Activated T-helper 17 cell treated with anti-CD3 and anti-CD28 coated beads, Interleukin-2, amount 50 U/mL, for 72 hours (primary cell): ENCODE measurements at places on chromosomes 5 and 9.

- ATAC-seq = no peak
These were observed 120.0 kb upstream of the KLF9 start for GRCh38 chr9:70534471-70534870.

- no peak for ATAC-seq
These were observed 80.4 kb downstream of the CAAP1 start for GRCh38 chr9:26812217-26812616.

DNA sequence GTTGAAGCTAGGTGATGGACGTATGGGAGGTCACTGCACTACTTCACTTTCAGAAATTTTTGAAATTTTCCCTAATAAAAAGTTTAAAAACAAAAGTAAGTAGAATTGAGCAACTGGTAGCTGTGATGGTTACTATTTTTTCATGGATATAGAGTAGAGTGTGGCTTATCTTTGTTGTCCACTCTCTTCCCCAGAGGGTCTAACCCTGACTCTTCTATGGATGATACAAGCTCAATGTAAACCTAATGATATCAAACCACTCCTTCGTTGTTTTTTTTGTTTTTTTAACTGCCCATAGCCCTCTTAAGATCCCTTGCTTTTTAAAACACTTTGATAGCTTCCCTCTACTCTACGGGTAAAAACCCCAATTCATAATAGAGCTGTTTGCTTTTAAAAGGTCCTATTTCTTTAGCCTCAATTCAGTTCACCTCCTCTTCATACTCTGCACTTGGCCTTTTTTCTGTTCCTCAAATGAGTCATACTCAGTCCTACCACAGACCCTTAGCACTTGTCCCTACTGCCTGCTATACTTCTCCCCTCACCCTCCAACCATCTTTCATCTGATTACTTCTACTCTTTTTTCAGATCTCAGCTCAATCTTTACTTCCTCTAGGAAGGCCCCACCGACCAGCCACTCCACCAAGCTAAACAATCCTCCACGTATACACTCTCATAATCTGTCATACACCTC lies 2.6 kb downstream of the HDAC3 start:
- ATAC-seq = peak; percentile 39

GRCh38 chr9:76333964-76334363 lies 60.3 kb downstream of the RFK start:
- no peak for ATAC-seq

DNA sequence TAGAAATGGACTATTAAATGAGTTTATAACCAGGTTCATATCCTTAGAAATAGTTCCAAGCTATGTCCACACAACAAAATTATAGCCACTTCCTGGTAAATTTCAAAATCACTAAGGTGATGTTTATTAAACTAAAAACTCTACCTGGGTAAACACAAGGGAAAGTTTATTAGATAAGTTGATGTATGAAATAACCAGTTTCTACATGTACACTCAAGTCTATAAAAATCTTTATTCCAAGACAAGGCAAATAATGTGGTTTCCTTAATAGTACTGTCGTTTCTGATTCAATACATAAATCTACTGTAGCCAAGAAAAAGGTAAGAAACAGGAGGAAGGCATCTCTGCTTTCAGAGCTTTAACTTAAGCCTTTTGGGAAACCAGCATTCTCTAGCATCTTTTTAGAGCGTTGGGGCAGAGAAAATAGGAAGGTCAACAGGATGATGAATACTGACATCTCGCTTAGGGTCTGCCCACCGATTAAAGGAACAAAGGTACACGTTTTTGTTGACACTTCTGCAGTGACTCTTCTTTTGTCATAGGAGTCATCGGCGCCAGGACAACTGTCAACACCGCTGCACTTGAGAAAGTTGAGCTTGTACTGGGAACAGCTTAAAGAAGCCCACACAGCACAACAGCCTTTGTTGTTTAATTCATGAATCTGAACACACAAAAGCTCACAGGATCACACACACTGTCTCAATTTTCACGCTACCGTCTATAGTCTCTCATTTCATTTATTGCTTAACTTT lies 513.6 kb downstream of the SLCO4C1 start:
- no peak for ATAC-seq
